Activated CD8-positive, alpha-beta memory T cell treated with anti-CD3 and anti-CD28 coated beads for 48 hours (primary cell): ENCODE measurements at places on chromosomes 6 and 20.

DNA sequence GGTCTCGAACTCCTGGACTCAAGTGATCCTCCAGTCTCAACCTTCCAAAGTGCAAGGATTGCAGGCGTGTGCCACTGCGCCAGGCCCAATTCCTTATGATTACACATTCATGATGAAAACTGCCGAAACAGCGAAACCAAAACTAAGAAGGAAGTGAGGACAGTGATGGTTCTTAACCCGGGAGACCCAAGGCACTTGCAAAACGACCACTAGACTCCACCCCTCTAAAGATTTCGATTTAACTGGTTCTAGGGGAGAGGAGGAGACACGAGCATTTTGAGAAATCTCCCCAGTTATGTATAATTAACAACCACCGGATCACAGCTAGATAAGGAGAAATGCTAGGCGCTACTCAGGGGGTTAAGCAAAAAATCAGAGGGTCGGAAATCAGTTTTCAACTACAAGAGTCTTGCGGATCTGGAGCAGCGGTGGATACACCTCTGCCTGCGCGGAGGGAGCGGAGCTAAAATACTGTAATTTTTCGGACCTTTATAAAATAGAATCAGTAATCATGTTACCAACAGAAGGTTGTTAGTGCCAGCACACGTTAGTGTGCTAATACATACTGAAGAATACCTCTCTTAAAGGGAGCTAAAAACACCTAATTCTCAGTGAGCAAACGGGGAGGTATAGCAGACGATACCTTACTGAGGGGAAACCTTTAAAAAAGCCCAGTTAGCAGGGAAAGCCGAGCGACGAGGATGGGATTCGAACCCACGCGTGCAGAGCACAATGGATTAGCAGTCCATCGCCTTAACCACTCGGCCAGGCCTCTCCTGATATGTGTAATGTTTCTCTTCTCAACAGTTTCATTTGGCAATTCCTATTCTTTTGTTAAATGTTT lies 60.0 kb upstream of the BTN3A2 start:
- DNase-seq, result no peak

- DNase-seq, result no peak
Observed at GRCh38 chr20:43386878-43387277, 70.8 kb upstream of the SRSF6 start.

DNA sequence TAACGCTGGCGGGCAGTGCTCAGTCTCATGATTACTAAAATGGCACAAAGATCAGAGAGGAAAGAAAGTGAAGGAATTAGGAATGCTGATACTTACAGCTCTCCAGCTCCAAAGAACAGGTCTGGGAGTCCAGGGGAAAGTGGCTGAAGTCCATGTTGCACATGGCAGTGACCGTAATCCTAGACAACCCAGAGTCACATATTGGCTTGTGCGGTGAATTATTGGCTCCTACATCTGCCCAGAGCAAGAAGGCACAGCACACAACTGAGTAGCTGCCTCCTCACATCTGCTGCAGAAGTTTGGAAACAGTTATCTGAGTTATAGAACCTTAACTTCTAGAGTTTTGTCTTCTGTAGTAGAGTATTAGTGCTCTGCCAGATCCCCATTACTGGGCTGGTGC lies 47.2 kb downstream of the GABRR2 start:
- no peak for DNase-seq

DNA sequence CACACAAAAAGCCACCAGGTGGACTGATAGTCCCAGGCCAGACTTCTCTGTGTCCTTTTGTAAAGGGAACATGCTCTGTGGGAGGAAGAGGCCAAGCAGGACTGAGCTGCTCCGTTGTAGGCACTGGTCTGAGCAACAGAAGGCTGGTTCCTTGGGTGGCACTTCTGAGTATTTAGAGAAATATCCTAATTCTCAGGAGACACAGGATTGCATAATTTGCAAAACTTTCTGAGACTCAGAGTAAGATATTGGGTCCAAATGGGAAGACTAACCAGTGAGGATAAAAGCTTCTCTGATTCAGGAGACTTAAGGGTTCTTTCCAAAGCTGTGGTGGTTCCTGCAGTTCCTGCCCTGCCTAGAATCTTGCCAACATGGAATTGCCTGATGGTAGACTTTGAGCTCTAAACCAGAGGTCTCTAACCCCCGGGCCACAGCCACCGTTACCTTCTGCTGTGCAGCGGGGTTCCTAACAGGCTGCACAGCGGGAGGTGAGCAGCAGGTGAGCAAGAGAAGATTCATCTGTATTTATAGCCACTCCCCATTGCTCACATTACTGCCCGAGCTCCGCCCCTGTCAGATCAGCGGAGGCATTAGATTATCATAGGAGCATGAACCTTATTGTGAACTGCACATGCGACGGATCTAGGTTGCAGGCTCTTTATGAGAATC lies 107.0 kb downstream of the OLIG3 start:
- no peak for DNase-seq

- no peak for DNase-seq
Observed at GRCh38 chr6:88361298-88361697, 195.2 kb upstream of the CNR1 start.

DNA sequence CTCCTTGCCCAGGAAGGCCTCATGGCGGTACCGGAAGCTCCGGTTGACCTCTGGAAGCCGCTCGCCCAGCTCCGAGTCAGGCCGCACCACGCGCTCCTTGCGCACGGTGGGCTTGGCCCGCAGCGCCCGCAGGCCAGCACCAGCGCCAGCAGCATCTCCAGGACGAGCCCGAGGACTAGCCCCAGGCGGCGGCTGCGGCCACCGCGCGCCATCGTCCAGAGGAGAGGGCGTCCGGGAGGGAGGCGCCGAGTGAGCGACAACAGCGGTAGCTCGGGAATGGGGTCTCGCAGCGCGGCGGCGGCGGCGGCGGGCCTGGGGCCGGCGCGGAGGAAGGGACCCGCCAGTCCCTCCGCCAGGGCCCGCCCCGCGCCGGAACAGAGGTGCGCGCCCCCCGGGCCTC lies 27.6 kb upstream of the CGA start:
- DNase-seq, result no peak

DNA sequence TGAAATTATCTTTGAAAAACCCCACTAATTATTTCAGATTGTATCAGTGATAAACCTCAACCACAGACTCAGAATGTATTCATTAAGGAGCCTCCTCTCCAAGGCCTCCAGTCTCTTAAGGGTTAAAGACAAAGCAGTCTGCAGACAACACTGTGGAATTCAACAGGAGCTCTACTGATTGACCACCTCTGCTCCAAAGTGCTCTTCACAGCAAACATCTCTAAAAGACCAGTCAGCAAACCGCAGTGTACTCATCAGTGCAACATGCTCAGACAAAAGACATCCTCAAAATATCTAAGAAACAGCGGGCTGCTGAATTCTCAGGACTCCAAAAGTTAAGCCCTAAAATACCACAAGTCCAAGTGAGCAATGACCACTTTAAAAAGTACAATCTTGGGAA lies 42.0 kb downstream of the UQCC1 start:
- DNase-seq, result no peak

- no peak for DNase-seq
Observed at GRCh38 chr6:157223511-157223910, 99.8 kb downstream of the TMEM242 start.

GRCh38 chr6:30830438-30830837 lies 53.9 kb upstream of the DDR1 start:
- no peak for DNase-seq

- no peak for DNase-seq
Observed at GRCh38 chr6:163815796-163816195, 401.3 kb downstream of the QKI start.

DNA sequence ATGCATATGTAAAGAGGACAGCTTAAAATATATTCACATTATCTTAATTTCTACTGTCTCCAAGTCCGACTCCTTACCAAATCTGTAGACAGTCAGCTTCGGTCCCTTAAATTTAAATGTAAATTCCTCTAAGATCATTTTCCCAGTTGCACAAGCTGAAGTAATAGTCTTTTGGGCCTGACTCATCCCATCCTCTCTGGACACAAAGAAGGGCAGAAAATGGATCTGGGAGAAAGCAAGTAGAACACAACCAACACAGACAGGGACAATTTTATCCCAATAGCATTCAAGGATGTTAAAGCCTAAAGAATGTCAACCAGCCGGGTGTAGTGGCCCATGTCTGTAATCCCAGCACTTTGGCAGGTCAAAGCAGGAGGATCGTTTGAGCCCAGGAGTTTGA lies 228.3 kb downstream of the ARHGAP18 start:
- DNase-seq, result no peak

- peak; percentile 18 for DNase-seq
Observed at GRCh38 chr6:17600527-17601385, 654 bp downstream of the FAM8A1 start.

DNA sequence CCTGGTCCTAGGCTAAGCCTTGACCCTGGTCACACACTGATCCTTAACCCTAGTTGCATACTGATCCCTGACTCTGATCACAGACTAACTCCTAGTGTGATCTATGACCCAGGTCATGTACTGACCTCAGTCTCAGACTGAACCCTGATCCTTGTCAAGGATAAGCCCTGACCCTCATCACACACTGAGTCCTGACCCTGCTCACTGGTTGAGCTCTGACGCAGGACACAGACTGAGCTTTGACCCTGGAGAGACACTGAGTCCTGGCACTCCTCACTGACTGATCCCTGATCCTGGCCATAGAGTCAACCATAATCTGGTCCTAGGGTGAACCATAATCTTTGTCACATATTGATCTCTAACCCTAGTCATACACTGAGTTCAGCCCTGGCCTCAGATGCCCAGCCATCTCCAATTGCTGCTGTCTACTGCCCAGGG lies 37.9 kb downstream of the KCNB1 start:
- no peak for DNase-seq

GRCh38 chr6:7640607-7641577 lies 50.9 kb downstream of the SNRNP48 start:
- DNase-seq, result no peak

DNA sequence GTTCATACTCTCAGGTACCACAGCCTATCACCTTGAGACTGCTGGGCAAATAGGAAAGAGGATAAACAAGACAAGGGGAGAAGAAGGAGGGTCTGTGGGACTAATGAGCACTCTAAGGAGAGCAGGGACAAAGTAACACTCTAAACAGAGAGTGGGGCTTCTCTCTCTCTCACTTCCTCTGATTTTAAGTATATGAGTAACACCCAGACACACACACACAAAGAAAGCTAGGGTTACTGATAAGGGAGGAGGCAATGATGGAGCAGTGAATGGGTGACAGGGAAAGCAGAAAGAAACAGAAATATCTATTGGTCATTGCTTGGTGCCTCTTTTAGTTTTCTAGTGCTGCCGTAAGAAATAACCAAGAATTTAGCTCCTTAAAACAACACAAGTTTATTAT lies 96.2 kb upstream of the RNF217 start:
- no peak for DNase-seq
